Progenitor cell of endocrine pancreas (in vitro differentiated cells): ENCODE measurements at places on chromosomes 7 and 10. TPM values are rescaled to one million over a fixed set of nuclear protein-coding genes. Genes with fewer than 3 reads are reported as not detected.

DNA sequence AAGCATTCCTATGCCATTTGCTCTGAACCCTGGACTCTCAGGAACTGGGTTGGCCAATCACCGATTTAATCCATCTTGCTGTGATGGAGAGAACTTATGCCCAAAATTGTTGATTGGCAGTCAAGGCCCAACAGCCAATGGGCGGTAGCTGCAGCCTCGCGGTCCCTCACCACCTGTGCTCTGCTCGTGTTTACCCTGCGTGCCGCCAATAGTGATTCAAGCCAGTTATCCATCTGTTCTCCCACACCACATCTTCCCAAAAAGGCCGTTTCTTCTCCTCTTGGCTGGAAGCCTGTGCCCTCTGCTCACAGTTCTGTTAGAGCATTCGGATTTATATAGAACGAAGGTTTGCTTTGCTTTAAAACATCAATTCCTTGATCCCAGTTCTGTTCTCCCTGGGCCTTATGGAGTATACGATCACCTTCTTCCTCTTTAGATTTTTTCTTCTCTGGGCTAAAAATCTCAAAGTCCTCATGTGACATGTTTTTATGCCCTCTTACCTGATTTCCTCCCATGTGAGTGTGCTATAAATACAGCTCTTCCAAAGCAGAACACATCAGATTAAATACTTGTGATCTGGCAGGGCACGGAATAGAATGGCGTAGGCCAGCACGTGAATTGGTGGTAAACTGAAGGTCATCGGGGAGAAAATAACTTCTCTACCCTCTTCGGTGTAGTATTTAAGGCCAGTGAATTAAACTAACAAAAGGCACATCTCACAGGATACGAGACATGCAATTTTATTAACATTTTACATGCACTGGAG, 212.8 kb downstream of the NSUN6 start:
- no peak for DNase-seq

- DNase-seq: no peak
These were observed 22.5 kb upstream of the C10orf53 start for GRCh38 chr10:49656845-49657493.

NANOS1 gene
- 2.7 and 3.5 TPM in 2 replicates for total RNA-seq

DNA sequence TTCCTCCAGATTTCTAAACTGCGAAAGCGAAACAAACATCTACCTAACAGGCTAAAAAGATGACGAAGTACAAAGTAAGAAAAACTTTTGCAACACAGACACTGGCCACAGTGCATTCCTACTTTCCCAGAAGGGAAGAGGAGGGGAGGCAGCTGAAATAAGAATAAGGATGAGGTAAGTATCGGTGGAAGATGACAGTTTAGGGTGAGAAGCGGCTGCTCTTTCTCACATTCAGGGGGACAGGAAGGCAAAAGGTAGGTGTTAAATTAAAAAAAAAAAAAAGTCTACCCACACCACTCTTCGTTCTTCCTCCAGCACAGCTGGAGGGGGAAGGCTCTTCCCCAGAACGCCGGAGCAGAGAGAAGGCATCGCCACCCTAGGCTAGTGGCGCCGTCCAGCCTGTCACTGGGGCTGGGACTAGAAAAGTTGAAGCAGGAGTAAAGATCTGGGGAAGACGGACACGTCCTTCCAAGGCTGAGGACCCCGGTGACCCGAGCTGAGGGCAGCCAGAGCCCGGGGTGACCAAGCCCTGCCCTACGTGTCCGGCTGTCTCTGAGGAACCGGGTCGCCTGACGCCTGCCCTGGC, 846 bp downstream of the DNAJC1 start:
- DNase-seq: no peak

- DNase-seq: no peak
These were observed 89.3 kb downstream of the LYZL2 start for GRCh38 chr10:30540276-30540675.

- DNase-seq: no peak
These were observed 235.5 kb upstream of the MEOX2 start for GRCh38 chr7:15922002-15922401.

- no peak for DNase-seq
These were observed 1.8 kb downstream of the ZMYND11 start for GRCh38 chr10:137031-137430.

- DNase-seq: no peak
These were observed 5.8 kb upstream of the IFRD1 start for GRCh38 chr7:112444505-112444904.

- DNase-seq: no peak
These were observed 222.3 kb upstream of the MKLN1 start for GRCh38 chr7:131105294-131105798.

FKBP6 gene
- total RNA-seq: not detected in 2 replicates

- DNase-seq: no peak
These were observed 105.4 kb upstream of the KIF5B start for GRCh38 chr10:32161586-32161985.

GRCh38 chr10:108049668-108050067, 885.2 kb upstream of the SORCS1 start:
- no peak for DNase-seq

DNA sequence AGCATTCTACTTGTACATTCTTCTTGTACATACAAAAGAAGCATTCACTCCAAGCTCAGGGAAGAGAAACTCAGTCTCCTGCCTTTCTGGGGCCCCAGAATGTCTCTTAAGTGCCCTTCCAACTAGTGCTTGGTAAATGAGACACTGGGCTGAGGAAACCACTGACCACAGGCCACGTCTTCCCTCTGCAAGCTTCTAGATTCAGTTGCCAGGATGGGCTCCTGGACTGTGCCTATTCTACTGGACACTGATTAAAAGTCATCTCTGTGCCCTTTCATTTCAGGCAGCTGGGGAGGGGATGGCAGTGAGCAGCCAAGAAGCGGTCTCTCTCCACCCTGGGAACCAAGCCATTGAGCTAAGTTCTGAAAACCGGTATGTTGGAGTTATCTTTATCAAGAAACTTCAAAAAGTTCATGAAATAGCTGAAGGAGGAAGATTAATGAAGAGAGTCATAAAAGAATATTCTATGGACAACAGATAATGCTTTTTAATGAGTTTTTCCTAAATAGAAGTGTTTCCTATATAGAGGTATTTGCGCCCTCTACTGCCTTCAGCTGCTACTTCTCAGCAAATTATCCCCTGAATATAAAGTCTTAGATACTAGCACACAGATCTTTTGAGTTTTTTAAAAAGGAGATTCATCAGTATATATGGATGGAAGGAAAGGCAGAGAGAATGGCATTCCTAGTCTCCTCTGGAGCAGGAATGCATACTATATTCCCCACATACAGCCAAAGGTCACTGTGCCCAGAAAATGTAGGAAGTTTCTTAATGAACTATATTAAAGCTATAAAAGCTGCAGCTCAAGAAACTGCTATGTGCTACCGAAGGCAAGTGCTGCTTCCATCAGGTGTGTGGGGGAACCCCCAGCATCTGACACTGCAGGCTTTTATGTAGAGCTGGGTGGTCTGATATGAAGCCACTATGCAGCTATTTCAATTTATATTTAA, 8.4 kb upstream of the IFIT1B start:
- no peak for DNase-seq

DNA sequence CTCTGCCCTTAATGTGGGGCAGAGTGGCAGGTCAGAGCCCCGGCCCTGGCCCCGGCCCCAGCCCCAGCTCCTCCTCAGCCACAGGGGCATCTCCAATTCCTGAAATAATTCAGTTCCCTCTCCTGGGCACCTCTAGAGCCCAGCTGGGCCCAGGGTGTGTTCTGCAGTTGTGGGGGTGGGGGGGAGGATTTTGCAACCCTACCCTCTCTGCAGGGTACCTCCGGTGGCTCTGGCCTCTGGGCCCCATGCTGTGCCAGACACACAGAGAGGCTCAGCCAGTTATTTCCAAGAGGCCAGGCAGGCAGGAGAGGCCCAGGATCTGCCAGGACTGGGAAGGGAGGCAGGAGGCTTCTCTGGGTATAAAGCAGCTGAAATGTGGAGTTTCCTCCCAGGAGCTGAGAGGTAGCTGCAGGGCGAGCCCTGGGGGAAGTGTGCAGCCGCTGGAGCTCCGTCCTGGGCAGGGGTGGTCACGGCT, 47.9 kb downstream of the PWWP2B start:
- DNase-seq: no peak

DNA sequence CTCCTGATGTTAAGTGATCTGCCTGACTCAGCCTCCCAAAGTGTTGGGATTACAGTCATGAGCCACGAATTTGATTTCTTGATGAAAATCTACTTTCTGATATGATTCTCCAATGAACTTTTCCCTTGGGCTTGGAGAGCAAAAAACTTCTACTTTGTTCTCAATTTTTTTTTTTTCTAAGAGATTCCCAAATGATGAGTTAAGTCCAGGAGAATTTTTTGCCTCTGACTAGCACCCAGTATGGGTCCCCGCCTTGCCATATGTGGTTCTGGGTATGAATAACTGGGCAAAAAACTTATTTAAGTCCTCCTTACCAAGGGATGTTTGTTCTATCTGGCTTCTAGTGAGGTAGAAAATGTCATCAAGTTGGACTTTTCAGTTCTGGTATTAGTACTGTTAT, 147.9 kb upstream of the LYZL1 start:
- no peak for DNase-seq

OPN1SW gene
- not detected in 2 replicates for total RNA-seq

- no peak for DNase-seq
These were observed 172.4 kb upstream of the LANCL2 start for GRCh38 chr7:55192723-55193122.

- DNase-seq: no peak
These were observed 537.3 kb upstream of the MGMT start for GRCh38 chr10:128929767-128930166.

SDK1 gene
- 37.6 and 39.6 TPM in 2 replicates for total RNA-seq

DNA sequence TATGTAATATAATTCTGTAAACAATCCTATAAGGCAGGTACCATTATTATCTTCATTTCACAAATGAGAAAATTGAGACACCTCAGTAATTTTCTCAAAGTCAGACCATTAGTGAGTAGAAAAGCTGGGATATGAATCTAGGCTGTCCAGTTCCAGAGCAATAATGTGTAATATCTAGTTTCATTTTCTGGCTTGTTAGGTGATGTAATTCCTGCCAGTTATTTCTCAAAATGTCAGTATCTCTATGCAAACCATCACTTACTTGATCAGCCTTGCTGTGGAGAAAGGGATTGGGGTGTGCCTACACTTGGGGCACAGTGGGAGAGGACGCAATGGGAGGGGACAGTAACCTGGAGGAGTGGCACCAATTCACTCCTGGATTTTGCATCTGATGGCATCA, 157.5 kb downstream of the LYZL1 start:
- DNase-seq: no peak

ANKRD61 gene
- total RNA-seq: 0.22 and 0.47 TPM in 2 replicates

DNA sequence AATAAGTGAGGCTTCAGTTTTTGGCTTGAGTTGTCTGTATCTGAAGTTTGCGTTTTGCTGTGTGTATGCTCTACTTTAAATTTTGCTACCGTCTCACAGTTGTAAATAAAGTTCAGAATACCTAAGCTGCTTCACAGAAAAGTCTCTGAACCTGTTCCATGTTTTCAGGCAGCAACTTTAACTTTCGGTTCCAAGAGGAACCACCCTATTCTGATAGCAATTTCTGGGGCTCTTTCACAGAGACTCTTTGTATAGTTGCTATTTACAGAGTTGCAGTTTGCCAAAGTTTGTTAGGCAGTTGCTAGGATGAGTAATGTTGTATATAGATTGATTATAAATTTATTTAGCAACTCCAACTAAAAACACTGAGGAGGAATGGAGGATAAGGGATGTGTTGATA, 5.7 kb downstream of the FAM221A start:
- no peak for DNase-seq

DNA sequence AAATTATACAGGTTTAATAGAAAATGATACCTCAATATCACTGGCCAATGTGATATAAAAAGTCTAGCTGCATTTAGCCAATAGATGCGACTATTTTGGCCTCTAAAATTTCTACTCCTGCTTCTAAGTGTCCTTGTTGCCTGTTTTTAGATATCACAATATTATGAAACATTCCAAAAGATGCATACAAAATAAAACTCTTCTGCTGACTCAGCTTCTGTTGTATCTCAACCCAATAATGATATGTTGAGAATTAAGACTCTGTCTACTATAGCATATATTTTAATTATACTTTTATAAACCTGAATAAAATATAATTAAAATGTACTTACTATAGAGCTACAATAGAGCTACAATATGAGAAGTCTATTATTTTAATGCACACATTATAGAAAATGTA, 661.0 kb upstream of the TEX47 start:
- no peak for DNase-seq

DNA sequence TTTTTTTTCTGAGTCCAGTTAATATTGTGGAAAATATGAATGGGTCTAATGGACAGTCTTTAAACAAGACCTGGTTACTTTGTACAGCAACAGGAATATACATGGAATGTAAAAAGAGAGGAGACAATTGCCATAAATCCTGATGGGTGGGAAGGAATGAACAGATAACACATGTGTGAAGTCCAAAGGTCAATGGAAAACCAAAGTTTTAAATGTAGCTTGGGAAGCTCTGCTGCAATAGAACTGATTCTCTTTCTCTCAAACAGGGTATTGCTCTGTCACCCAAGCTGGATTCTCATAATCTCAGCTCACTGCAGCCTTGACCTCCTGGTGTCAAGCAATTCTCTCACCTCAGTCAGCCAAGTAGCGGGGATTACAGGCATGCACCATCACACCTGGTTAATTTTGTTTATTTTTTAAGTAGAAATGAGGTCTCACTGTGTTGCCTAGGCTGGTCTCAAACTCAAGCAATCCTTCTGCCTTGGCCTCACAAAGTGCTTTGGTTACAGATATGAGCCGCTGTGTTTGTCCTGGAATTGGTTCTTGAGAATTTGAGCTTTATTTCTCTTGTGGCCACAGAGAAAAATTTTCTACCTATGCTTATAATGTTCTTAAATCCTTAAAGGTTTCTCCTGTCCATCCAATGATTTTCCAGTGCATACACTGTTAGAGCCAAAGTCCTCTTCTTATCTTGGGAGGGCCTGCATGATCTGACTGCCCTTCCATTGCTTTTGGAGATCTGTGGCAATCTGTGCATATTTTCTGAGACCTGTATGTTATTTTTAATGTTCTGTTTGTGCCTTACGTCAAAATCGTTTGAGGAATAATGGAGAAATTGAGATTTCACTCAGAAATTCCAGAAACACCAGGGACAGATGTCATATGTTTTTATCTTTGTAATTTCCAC, 30.7 kb upstream of the ZNF92 start:
- DNase-seq: no peak

- DNase-seq: no peak
These were observed 143.1 kb downstream of the ELAPOR2 start for GRCh38 chr7:86916277-86916825.

CPA4 gene
- total RNA-seq: 4.9 and 5.1 TPM in 2 replicates

SYT15 gene
- total RNA-seq: 1.8 and 2.8 TPM in 2 replicates

GRCh38 chr10:101110856-101111523, 20.1 kb upstream of the TLX1 start:
- DNase-seq: no peak

- no peak for DNase-seq
These were observed 69.9 kb downstream of the C10orf105 start for GRCh38 chr10:71649631-71650030.

GRCh38 chr7:81367326-81367931, 402.4 kb downstream of the HGF start:
- DNase-seq: no peak

- no peak for DNase-seq
These were observed 170.9 kb downstream of the RAMP3 start for GRCh38 chr7:45328403-45328981.

GNB2 gene
- total RNA-seq: 160 and 167 TPM in 2 replicates

- no peak for DNase-seq
These were observed 38.1 kb upstream of the HBP1 start for GRCh38 chr7:107130487-107131220.
